ENCODE measurements at places on chromosomes 5 and 9.

DNA sequence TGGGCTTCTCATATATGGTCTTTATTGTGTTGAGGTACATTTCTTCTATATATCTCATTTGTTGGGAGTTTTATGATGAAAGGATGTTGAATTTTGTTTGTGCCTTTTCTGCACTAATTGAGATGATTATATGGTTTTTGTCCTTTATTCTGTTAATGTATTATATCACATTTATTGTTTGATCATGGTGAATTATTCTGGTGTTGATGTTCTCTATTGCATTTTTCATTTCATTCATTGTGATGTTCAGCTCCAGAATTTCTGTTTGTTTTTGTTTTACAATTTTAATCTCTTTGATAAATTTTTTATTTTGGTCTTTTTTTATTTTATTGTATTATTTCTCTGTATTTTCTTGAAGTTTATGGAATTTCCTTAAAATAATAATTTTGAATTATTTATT lies 35.4 kb downstream of the FBXO4 start:
- H3K4me1 ChIP-seq = no peaks in the 10 kb centered on the region
- H3K27ac ChIP-seq = no peak overlapping the region
- H3K27me3 ChIP-seq = peaks cover 2% of the 10 kb centered on the region

GRCh38 chr5:35198075-35198474 lies 32.2 kb downstream of the PRLR start:
- no peaks in the 10 kb centered on the region for H3K36me3 ChIP-seq
- peaks cover 54% of the 10 kb centered on the region for H3K27me3 ChIP-seq
- no peak overlapping the region for H3K27ac ChIP-seq
- DNase-seq = no peak

GRCh38 chr9:81562231-81563019 lies 126.9 kb downstream of the TLE1 start:
- DNase-seq = no peak
- H3K27ac ChIP-seq = no peak overlapping the region
- H3K4me1 ChIP-seq = no peaks in the 10 kb centered on the region
- H3K4me3 ChIP-seq = no peak overlapping the region
- H3K36me3 ChIP-seq = no peaks in the 10 kb centered on the region

DNA sequence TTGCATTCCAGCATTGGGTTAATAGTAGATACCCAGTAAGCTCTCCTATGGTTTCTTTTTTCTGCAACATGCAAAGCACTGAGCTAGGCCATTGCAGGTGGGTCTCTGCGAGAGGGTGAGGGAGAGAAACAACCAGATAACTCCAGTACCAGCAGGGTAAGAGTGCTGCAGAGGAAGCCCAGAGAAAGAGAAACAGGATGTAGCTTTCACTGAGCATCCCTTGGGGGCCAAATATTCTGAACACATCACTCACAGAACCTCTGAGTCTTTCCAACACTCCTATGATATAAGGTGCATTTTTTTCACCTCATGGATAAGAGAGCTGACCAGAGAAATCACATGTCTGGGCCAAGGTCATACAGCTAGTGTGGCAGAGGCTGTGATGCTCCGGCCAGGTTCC lies 76.7 kb downstream of the TRIM32 start:
- H3K27me3 ChIP-seq = peaks cover 10% of the 10 kb centered on the region
- DNase-seq = no peak
- no peaks in the 10 kb centered on the region for H3K36me3 ChIP-seq
- no peaks in the 10 kb centered on the region for H3K4me1 ChIP-seq
- H3K27ac ChIP-seq = no peak overlapping the region

GRCh38 chr9:81868145-81868544 lies 60.1 kb upstream of the SPATA31D4 start:
- H3K27ac ChIP-seq = no peak overlapping the region
- DNase-seq = no peak
- no peak overlapping the region for H3K4me3 ChIP-seq
- no peaks in the 10 kb centered on the region for H3K4me1 ChIP-seq
- H3K36me3 ChIP-seq = no peaks in the 10 kb centered on the region
- H3K27me3 ChIP-seq = no peaks in the 10 kb centered on the region
